ENCODE measurements at places on chromosomes 16 and 17.
A peak's percentile ranks its signal among the peaks of the same experiment; 100 is the strongest.

GRCh38 chr17:81510785-81511553 is 1.6 kb downstream of the ACTG1 start:
- no peak for DNase-seq

DNA sequence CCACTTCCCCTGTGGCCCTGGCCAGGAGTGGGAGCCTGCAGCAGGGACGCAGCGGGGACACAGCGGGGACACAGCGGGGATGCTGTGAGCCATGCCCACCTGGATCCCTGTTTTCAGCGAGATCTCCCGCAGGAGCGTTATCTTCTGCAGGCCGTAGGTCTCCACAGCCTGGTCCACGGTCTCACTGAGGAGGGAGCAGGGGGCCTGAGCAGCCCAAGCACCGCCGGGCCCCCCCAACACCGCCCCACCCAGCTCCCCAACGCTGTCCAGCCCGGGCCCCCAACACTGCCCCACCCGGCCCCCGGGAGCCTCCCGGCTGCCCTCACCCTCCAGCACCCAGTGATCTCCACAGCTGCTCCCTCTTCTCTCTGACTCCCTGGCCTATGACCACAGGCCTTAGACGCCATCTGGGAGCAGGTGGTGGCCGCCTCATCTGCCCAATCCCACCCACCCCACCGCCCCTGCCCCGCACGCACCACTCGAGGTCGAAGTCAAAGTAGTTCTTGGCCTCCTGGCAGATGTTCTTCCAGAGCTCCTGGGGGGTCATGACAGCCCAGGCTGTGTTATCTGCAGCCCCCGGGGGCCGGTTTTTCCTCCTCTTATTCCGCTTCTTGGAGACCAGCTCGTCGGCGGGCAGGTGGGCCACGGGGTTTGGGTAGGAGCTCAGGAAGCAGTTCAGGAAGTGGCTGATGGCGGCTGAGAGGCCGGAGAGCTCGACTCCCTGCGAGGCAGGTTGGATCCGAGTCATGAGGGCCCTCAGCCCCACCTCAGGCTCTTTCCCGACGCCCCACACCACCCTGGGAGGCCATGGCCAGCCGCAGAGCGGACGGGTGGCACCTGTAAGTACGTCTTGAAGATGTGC is 17.0 kb downstream of the CLUH start:
- no peak for DNase-seq

- DNase-seq = no peak
Observed at GRCh38 chr17:73900516-73900915, 256.3 kb upstream of the SDK2 start.

- no peak for DNase-seq
Observed at GRCh38 chr17:42333053-42333452, 44.8 kb downstream of the STAT5A start.

GRCh38 chr16:2226245-2226793 is 2.9 kb downstream of the E4F1 start:
- DNase-seq = no peak

- peak; percentile 50 for DNase-seq
Observed at GRCh38 chr16:1167276-1168107, 14.6 kb downstream of the CACNA1H start.

DNA sequence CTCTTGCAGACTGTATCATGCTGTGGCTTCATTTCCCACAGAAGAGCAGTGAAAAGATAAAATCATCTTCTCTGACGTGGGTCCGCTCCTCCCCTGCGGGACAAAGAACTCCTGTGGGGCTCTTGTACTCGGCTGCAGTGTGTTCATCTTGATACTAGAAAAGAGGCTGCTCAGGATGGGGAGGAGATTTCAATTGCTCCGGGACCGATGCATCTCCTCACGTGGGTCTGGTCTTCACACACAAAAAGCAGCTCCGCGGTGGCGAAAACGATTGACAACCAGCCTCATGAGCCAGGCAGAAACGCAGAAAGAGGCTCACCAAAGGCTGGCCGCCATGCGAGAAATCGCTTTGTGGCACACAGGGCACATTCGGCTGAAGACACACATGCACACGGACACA is 14.4 kb upstream of the KCNJ18 start:
- DNase-seq = no peak

DNA sequence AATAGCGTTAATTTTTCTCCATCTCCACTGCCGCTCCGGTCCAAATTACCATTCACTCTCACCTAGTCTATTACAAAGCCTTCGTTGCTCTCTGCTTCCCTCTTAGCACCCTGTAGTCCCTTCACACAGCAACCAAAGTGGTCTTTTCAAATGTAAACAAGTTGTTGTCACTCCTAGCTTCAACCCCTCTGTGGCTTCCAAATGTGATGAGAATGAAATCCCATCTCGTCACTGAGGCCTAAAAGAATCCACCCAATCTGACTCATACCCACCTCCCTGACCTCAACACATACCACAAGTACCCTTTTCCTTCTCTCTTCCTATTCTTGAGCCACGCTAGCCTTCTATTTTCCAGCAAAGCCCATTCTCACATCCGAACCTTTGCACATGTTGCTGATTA is 2.2 kb upstream of the PELP1 start:
- no peak for DNase-seq

DNA sequence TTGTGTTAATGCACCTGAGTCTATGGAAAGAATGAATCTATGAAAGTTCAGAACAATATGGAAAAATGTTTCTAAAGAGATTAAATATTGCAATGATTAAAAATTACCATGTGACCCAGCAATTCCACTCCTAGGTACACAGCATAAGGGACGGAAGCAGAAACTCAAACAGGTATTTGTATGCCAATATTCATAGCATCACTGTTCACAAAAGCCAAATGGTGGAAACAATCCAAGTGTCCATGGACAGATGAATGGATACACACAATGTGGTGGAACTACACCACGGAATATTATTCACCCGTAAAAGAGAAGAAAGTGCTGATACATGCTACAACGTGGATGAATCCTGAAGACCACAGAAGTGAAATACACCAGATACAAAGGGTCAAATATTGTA is 37.7 kb downstream of the VPS53 start:
- no peak for DNase-seq

DNA sequence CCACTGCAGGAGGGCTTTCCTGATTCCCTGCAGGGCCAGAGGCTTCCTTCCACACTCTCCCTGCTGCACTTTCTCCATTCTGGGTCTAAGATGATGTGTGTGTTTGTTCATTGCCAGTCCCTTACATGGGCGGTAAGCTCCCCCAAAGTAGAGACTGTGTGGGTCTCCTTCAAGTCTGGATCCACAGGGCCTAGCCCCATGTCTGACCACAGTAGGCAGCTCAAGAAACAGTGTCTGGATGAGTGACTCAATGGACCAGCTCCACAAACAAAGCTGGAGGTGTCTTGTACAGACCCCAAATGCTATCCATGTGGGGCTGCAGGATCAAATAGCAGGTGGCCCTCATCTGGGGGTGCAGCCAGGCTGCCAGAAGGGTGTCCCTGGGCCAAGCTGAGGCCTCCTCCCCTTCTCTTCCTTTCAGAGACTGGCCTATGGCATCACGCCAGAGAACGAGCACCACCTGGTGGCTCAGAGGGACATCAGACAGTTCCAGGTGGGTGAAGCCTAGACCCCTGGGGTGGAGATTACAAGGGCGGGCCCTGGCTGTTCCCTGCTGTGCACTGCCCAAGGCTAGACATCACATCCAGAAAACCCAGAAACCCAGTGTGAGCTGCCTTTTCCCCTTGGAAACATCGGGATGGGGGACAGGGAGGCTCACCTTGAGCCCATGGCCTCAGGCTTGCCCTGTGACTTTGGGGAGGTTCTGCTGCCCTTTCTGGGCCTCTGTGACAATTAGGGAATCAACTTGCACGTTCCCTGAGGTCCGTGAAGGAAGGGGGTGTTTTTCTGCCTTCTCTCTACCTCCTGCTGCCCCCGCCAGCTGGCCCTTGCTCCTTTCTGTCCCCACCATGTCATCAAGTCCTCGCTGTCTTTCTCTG is 45.9 kb downstream of the SLC6A2 start:
- DNase-seq = peak; percentile 22

All from midbrain (tissue), 1 donor.